ENCODE measurements at places on chromosomes 16 and 17. TPM values are rescaled to one million over a fixed set of nuclear protein-coding genes. Genes with fewer than 3 reads are reported as not detected.

The PSMC3IP gene
- 2.9 TPM for polyA plus RNA-seq

The NHLRC4 gene
- polyA plus RNA-seq, result 4.5 TPM

The IL17C gene
- polyA plus RNA-seq, result not detected

The KRT15 gene
- not detected for polyA plus RNA-seq

The SLFN12L gene
- 1.9 TPM for polyA plus RNA-seq

The UBE2G1 gene
- 97.5 TPM for polyA plus RNA-seq

The CNGB1 gene
- not detected for polyA plus RNA-seq

The KRT33B gene
- polyA plus RNA-seq, result not detected

The MIF4GD gene
- polyA plus RNA-seq, result 103 TPM

The ACE gene
- polyA plus RNA-seq, result 2.0 TPM

The SKAP1 gene
- 11.5 TPM for polyA plus RNA-seq

The PDILT gene
- polyA plus RNA-seq, result not detected

The NUP85 gene
- 32.3 TPM for polyA plus RNA-seq

The HP gene
- polyA plus RNA-seq, result not detected

Measured in IgD-negative memory B cell (primary cell).